ENCODE measurements at places on chromosomes 1 and 21.

GRCh38 chr1:90835661-90836344 is 118.7 kb upstream of the BARHL2 start:
- DNase-seq: no peak

DNA sequence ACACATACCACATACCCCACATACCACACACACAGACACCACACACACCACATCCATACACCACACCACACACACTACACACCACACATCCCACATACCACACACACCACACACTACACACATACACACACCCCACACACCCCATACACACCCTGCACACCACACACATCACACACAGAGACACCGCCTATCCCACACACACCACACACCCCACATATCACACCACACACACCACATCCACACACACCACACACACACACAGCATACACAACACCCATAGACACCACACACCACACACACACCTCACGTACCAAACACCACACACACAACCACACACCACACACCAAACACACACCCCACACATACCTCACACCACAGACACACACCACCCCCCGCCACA is 68.3 kb downstream of the SLC9A1 start:
- DNase-seq: no peak

GRCh38 chr1:17566892-17567291 is 27.4 kb downstream of the ARHGEF10L start:
- DNase-seq: no peak

GRCh38 chr21:38319781-38320180 is 63.0 kb downstream of the KCNJ15 start:
- DNase-seq: peak; percentile 72

DNA sequence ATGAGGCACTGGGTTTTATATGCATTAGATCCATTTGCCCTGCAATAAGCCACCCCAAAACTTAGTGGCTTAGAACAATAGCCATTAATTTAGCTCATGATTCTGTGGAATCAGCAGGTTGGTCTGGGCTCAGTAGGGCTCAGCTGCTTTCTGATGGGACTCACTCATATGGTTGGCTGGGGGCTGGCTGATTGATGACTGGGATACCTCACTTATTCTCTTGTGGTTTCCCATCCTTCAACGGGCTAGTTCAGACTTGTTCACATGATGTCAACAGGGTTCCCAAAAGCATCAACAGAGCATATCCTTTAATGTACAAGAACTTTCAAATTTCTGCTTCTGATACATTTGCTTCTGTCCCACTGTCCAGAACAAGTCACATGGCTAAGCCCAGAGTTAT is 43.2 kb downstream of the DNM3 start:
- DNase-seq: no peak

DNA sequence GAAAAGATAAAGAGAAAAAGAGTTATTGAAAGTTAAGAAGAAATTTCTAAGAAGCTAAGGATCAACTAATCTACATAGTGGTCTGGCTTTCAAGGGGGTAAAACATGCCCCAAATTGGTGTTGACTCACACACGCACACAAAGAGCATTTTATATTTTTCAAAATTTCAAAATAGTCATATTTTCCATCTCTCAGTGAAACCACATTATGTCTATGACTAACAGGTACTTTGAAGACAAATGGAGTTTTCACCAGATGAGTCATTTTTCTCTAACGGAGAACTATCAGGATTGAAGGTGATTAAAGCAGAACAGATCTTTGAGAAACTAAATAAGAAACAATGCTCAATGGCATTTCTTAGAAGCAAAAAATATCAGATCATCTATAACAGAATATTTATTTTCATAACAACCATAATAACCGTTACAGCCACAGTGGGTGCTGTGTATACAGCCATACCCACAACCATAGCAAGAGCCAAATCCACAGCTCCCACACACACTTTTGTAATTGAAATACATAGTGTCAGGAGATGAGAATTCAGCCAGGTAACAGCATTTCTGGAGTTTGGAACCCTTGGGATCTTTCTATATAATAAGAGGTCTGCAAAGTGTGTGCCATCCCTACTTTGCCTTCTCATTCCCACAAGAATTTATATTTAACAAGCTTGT is at the start of gene KRTAP21-3:
TSS of gene KRTAP21-3 (minus strand) at position 539 of the 671 bp plus-strand sequence. CDS start at position 521, 18 bp downstream.
- DNase-seq: peak; percentile 77

GRCh38 chr1:33322109-33322508 is 1.2 kb upstream of the A3GALT2 start:
- no peak for DNase-seq

- no peak for DNase-seq
These were observed 562 bp downstream of the DYNLT5 start for GRCh38 chr1:66752671-66753371.

- DNase-seq: no peak
These were observed 177.3 kb upstream of the TMEM51 start for GRCh38 chr1:14976256-14976655.

DNA sequence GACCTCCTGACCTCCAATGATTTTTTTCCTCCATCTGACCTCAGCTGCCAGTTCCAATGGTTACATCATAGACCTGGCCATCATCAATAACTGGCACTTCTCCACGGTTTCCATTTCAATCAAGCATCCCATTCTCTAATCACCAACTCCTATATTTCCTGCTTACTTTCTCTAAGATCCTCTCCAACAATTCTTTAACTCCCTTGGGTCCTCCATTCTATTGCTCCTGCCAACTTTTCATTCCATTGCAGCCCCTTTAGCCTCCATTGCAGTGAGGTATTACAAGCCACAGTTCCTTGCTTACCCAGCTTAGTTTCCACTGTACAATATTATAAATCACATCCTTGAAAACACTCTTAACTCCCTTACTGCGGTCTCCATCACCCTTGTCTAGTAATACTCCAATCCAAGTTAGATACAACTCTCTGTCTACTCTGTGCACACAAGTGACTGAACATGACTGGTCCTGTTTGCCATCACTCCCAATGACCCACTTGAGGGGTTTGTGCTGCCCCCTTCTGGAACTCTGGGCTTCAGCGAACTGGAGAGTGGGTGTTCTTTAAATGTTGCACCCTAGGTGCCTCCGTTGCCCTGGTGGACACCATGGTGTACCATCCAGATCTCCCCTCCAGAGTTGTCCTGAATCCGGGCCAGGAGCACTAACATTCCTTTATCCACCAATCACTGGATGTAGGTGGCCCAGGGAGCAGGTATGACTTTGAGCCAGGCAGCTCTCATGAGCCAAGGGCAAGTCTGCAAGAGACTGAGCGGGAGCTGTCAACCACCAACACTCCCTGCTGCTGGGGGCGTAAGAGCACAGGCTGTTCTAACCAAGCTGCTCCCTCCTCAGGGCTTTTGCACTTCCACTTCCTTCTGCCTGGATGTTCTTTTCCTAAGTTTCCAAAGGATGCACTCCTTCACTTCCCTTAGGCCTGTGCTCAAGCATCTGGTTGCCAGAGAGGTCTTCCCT is 3.7 kb upstream of the FNDC7 start:
- peak; percentile 57 for DNase-seq

DNA sequence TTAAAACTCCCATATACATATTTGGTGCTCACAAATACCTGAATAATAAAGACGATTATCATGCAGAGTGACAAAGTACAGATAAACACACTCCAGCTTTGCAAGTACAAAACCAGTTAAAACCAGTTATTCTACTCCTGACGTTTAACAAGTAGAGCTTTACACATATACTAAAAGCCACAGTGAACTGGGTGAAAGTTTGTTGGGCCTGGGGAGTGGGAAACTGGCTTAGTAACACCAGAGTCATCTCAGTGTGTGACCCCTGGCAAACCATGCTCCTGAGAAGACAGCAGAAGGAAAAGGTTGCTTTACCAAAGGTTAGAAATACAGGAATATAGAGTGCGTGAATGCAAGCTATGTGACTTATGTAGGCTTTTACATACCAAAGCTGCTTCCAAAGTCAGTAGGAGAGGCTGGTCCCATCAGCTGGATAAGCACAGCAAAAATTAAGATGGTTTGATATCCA is 148.1 kb downstream of the NRIP1 start:
- peak; percentile 34 for DNase-seq

DNA sequence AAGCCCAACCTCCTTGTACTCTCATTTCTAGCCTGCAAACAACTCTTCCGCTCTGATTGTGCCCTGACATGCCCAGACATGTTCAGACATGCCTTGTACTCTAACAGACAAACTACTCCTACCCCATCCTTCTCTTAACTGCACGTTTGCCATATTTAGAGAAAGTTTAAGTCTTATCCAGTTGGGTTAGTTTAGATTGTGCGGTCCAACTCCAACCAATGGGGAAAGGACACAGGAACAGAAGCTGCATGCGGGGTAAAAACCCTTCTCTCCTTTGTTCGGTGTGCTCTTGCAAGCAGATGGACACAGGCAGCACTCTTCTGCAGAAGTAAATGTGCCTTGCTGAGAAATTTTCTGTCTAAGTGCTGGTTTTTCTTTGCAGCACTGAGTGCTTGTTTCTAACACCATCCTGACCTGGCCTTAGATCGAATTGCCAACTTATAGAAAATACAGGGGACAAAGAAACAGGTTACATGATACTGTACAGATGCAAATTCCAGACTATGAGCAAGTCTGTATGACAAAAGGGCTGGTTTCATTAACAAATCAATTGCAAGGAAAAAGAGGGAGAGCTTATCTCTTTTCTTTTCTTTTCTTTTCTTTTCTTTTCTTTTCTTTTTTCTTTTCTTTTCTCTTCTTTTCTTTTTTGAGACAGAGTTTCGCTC is 35.8 kb upstream of the IFNGR2 start:
- no peak for DNase-seq

GRCh38 chr1:204448344-204448964 is 36.8 kb upstream of the PPP1R15B start:
- DNase-seq: peak; percentile 8

DNA sequence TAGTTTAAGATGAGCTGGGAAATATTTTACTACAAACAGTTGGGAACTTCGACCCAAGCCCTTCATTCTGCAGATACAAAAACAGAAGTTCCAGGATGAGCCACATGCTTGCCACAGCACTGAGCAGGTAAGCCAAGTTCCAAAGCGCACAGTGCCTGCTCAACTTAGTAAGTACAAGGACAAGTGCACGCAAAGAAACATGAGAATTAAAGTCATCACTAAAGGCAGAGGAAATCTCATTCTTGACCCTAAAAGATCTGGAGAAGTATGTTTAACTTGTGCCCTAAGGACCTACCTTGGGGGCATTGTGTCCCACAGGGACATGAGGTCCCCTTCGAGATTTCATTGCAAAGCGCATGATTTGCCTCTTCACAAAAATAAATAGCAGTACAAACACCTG is 1.2 kb upstream of the UBAP2L start:
- no peak for DNase-seq

DNA sequence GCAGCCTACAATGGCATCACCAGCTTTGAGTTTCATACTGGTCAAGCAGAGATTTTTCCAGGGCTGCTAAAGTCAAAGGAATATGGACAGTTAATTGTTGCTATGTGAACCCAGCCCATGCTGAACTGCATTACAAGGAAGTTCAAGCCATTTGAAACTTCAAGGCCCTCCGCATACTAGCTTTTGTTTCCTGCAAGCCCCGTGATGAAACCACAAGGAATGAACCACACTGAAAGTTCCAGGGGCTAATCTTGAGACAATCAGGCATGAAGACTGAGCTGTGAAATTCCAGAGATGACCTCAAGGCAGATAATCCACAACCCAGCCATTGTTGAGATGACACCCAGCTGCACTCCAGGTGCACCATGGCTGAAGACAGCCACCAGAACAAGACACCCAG is 180.8 kb downstream of the C1orf21 start:
- DNase-seq: peak; percentile 53

DNA sequence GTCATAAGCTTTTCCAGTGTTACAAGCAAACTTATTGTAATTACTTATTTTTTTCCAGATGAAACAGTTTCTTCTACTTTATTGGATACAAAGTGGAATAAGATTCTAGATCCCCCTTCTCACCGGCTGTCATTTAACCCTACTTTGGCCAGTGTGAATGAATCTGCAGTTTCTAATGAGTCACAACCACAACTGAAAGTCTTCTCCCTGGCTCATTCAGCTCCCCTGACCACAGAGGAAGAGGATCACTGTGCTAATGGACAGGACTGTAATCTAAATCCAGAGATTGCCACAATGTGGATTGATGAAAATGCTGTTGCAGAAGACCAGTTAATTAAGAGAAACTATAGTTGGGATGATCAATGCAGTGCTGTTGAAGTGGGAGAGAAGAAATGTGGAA is 95.5 kb downstream of the ZFYVE9 start:
- DNase-seq: peak; percentile 68

GRCh38 chr1:79845936-79846335 is 839.4 kb upstream of the ADGRL4 start:
- DNase-seq: peak; percentile 39

DNA sequence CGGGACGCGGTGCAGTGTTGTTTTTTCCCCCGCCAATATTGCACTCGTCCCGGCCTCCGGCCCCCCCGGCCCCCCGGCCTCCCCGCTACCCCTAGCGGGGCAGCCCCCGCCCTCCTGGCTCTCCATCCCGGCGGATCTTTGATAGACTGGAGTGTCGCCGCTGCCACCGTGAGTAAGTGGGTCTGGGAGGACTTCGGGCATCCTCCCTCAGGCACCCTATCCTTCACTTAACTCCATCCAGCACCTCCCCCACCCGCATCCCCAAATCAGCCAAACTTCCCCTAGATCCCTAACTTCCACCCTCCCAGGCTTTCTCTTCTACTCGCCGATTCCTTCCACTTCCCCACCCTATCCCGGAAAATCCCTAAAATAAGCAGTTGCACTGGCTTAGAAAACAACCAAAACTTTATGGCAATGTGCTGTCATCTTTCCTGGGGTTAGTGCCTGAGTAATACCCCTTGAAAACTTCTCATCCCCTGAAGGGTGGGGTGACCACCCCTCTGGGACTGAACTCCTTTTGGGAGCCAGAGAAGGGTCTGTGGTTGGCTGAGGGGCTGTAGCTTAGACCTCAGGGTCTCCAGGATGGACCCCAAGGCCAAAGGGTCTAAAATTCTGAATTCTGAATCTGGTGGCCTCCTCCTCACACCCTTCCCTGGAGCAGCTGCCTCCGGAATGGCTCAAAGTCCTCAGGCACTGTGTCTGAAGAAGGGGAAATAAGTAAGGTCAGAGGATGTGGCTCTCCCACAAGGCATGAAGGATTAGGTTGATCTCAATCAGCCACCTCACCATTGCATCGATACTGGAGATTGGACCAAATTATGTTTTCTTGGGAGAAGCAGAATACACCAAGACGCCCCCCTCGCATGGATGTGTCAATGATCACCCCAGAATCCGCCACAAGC is 12.2 kb downstream of the THBS3 start:
- no peak for DNase-seq

GRCh38 chr21:44535963-44536362 is 4.0 kb downstream of the KRTAP10-1 start:
- DNase-seq: no peak

GRCh38 chr1:37288900-37289299 is 185.5 kb upstream of the ZC3H12A start:
- no peak for DNase-seq

DNA sequence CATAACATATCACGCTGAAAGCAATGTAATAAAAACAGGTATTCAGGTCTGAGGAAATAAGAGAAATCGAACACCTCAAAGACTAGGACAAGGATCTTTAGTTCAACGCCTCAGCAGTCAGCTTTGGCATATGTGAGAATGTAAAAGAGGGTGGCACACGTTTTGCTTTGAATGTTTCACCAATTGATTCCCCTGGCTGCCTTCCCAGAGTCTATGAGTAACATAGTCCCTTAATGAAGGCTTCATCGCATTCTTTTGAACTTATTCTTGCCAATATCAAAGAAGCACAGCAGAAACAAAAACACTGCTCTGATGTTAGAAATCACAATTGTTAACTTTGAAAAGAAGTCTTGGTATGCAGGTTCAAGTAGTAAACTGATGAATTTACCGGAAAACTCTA is 764.8 kb downstream of the ADGRL2 start:
- peak; percentile 87 for DNase-seq

GRCh38 chr1:115258302-115258866 is 79.7 kb downstream of the NGF start:
- peak; percentile 90 for DNase-seq

- no peak for DNase-seq
These were observed 33.7 kb downstream of the CTTNBP2NL start for GRCh38 chr1:112429749-112430148.

Measured in fibroblast of skin of scalp (primary cell).